HTR-8/SVneo (cell line): ENCODE measurements at places on chromosomes 12 and 14.

DNA sequence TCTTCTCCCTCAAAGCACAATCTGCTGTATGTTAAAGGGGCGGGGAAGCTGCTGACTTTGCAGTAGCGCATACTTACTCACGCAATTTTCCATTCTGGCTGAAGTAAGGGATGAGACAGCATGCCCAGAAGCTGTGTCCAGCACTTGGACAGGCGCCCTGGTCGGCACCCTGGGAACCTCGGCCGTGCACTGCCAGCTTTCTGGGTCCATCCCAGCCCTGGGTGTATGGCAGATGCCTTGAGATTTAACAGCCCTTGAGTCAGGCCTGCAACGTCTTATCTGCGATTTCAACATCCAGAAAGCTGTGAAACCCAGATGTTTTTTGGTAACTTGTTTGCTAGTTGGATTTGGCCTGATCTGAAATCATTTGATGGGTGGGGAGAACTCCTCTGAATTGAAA lies 16.1 kb downstream of the EML1 start:
- DNase-seq: no peak

DNA sequence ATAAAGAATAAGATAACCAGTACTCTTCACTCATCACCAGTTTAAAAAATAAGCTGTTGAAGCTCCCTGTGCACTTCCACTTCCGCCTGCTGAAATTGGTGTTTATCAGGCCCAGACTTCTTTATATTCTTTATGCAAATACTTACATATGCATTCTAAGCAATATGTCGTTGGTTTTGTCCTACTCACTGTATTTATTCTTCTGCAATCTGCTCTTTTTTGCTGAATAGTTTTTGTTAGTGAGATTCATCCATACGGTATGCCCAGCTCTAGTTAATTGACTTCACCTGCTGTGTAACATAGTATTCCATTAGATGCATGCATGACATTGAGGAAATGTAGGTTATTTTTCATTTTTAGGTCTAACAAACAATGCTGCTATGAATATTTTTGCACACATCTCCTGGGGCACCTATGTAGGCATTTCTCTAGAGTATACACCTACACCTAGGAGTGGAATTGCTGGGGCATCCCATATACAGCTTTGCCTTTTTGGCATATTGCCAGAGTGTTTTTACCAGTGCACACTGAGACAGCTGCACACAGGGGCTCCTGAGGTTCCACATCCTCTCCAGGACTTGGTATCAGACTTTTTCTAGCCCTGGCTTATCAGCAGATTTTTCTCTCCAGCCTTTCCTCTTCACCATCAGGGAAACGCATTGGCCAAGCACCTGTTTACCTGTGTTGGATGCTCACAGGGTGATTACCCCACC lies 1.0 kb upstream of the NRIP2 start:
- DNase-seq: no peak

DNA sequence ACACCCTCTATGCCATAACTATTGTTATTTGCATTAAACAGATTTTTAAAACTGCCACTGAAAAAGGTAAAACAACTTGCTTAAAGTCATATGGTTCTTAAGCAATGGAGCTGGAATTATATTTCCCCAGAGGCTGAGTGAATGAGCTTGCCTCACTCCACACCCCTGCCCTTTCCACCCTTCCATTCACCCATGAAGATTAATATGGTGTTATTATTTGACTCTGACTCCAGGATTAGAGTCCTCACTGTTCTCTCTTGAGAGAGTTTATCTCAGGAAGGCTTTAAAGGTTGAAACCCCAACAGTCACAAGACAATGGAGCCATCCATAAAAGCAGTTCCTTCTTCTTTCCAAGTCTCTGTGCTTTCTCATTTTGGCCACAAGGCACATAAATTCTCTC lies 84.9 kb downstream of the RTN1 start:
- no peak for DNase-seq

GRCh38 chr14:93984987-93985410 lies 8.6 kb upstream of the ASB2 start:
- DNase-seq: peak; percentile 63

GRCh38 chr12:78210894-78211302 lies 380.2 kb downstream of the NAV3 start:
- peak; percentile 3 for DNase-seq

GRCh38 chr12:109702111-109702841 lies 11.3 kb upstream of the FAM222A start:
- no peak for DNase-seq

DNA sequence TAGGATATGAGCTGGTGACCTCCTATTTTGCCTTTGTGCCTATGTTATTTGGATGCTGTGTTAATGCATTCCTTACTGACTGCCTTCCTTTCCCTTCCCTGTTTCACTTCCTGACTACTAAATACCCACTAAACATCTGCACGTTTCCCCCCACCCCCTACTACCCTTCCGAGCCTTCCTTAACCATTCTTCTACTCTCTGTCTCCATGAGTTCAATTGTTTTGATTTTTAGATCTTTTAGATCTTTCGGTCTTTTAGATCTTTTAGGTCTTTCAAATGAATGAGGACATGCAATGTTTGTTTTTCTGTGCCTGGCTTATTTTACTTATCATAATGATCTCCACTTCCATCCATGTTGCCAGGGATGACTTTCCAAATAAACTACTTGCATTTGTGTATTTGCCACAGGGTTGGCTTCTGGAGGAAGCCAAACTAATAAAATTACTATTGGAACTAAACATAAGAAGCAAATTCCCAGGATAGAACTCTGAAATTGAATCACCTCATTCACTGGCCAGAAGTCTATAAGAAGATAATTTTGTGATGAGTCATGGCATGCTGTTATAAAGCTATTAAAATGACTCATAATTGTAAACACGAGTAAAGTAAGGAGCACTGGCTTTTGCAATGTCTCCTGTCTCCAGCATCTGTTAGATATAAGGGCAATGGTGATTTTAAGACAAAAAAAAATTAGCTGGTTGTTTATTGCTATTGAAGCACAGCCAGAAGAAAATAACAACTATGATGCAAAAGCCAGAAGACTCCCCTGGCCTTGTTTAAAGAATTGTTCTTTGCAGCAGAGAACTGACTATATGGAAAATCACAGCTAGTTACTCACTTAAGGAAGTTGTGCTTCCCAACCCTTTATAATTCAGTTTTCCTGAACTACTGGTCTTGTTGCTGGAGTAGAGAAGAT lies 586.3 kb downstream of the LRFN5 start:
- peak; percentile 41 for DNase-seq

GRCh38 chr12:49585477-49586459 lies 17.8 kb upstream of the MCRS1 start:
- DNase-seq: no peak

DNA sequence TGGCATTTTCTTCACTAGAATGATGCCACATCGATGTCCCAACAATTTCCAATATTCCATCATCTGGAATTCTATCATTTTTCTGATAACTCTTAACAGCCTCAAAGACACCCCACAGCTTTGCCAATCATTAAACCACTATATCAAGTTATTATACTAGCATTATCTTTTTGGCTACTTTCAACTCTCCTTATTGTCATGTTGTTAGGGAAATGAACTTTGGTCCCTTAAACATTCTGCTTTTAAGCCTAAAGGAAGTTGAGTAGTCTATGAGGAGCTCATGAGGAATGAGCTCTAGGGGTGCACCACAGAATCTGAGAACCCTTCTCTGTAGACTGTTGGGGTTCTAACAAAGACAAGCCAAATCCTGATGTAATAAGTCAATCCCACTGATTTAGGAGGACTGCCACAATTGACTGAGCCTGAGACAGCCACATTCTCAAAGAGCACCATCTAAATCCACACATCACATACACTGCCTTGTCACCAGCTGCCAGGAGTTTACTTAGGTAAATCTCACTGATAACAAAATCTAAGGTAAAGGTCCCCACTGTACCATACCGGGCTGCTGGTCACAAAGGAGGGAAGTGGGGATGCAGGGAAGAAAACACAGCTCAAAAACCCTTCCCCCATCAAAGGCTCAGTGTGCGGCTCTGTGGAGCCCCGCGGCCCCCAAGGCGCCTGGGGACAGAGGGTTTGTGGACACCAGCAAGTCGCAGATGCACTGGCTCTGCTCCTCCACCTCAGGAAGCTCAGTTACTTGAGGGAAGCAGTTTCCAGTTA lies 58.2 kb downstream of the SETD3 start:
- no peak for DNase-seq

DNA sequence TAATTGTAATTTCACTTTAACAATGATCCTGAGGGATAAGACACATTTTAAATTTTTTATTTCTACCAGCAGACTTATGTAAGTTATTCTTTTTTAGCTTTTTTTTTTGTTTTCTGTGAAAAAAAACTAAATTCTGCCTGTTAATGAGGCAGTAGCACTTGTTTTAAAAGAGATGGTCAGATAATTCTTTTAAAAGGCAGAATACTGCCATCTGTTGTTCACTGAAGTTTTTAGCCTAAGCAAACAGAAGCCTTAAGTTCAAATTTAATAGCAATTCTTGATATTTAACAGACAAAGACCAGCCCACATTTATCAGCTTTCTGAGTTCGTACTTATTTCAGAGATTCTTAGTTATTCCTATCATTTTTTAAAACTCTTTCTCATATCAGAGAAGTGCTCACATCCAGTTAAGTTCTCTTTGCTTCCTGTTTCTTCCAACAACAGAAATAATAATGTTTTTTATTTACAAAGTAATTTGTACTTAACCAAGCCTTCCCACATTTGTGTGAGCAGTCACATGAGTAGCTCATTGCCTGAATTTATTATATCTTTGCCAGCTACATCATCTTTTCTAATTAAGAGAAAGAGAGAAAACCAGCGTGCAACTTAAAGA lies 93.4 kb upstream of the SLCO1C1 start:
- DNase-seq: peak; percentile 9

DNA sequence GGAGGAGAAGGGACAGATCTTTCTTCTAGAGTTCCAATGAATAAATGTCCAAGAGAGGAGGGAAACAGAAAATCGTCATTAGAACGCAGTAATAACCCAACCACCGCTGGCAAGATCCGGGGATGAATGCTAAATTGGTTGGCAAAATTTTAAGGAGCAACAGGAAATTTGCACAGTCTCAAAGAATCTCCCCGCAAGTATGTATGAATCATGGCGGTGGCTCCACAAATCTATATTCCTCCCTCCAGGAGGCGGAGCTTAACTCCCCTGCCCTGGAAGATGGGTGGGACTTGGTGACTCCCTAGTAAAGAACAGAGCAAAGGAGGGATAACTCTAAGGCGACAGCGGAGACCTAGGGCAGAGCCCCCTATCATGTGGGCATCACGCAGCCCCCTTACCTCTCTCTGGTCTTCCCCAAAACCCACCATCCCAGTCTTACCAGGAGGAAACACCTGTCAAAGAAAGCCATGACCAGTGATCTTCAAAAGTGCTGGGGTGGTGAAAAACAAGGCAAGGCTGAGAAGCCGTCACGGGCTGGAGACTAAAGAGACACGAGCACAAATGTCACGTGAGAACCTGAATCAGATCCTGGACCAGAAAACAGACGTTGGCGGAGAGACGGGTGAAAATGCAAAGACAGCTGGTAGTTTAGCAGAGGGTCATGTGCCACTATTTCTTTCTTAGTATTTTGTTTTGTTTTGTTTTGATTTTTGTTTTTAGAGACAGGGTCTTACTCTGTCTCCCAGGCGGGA lies 125.8 kb downstream of the NCOR2 start:
- DNase-seq: peak; percentile 95

GRCh38 chr12:26195641-26196420 lies 458 bp downstream of the SSPN start:
- peak; percentile 36 for DNase-seq

DNA sequence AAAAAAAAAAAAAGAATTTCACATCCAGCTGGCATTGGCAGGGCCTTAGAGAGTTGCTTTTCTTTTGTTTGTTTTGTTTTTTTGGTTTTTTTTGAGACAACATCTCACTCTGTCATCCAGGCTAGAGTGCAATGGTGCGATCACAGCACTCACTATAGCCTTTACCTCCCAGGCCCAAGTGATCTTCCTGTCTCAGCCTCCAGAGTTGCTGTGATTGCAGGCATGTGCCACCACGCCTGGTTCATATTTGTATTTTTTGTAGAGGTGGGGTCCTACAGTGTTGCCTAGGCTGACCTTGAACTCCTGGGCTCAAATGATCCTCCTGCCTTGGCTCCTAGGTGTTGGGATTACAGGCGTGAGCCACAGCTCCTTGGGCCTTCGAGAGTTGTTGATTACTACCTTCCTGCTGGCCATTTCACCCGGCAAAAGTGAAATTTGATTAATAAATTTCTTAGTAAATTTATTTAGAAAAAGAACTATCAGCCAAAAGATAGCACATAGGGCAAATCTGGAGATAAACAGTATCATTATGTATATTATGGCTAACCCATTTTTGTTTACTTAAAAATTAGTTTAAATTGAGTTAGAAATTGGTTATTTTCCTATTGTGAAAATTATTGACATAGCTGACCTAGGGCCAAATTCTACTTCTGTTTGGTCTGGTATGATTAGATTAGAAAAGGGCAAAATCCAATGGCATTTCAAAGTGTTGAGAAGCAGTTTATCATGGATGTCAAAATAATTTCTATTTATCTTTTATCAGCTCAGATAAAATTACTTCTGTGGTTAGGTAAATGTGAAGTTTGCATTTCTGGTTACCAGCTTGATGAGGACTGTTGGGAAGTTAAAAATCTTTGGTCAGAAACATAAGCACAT lies 12.6 kb downstream of the ACTR6 start:
- no peak for DNase-seq

DNA sequence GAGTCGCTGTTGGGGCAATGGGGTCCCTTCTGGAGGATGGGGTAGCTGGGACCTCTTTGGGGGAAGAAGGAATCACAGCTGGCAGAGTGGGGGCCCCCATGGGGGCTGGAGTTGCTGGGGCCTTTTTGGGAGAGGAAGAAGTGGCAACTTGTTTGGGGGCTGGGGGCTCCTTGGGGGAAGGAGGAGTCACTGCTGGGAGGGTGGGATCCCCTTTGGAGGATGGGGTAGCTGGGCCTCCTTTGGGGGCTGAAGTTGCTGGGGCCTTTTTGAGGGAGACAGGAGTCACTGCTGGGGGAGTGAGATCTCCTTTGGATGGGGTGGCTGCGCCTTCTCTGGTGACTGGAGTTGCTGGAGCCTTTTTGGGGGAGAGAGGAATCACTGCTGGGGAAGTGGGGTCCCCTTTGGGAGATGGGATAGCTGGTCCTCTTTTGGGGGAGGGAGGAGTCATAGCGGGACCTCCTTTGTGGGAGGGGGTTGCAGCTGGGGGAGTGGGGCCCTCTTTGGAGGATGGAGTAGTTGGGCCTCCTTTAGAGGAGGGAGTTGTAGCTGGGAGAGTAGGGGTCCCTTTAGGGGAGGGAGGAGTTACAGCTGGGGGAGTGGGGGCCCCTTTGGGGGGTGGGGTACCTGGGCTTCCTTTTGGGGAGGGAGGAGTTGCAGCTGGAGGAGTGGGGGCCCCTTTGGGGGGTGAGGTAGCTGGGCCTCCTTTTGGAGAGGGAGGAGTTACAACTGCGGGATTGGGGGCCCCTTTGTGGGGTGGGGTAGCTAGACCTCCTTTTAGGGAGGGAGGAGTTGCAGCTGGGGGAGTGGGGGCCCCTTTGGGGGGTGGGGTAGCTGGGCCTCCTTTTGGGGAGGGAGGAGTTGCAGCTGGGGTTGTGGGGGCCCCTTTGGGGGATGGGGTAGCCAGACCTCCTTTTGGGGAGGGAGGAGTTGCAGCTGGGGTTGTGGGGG lies 7.9 kb downstream of the NACA start:
- no peak for DNase-seq

DNA sequence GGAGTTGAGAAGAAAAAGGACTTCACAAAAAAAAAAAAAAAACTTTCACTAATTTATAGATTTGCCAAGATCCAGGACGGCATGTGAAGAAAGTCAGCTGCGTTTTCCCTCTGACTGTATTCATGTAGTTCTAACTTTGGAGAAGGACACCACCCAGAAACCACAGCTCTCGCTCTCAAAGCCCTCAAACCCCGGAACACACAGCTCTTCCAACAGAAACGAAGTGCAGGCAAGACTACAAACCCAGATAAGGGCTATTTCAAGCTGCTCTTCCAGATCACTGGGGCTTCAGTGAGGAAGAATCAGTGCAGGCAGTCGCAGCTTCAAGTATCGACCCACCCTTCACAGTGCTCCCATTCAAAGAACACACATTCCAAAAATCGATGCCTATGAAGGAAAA lies 13.2 kb downstream of the KCNH5 start:
- no peak for DNase-seq
